ENCODE measurements at places on chromosomes 7 and 10.
A peak's percentile ranks its signal among the peaks of the same experiment; 100 is the strongest.

GRCh38 chr10:110425684-110426293 lies 71.9 kb upstream of the DUSP5 start:
- peak; percentile 82 for DNase-seq

DNA sequence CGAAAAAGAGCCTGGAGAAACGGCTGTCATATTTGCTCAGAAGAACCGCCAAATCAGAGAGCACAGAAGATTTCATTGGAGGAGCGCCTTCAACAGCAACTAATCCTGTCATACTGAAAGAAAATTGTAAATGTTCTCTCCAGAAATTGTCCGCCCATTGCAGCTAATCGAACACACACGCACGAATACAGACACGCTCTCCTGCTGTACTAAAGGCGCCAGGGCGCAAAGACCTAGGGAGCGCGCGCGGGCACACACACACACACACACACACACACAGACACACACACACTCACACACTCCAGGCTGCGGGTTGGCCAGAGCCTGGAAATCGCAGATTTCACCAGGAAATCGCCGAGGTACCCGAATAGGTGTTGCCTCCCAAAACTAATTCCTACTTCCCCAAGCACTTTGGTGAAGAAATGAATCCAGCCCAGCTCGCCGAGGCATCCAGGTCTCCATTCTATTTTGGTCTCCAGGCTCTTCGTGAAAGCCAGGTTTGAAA lies at the start of gene CHRM2:
Gene CHRM2, plus strand, starts transcription at position 157 of the 505 bp plus-strand sequence. CDS start 146,214 bp downstream, outside the sequence.
- DNase-seq: no peak

DNA sequence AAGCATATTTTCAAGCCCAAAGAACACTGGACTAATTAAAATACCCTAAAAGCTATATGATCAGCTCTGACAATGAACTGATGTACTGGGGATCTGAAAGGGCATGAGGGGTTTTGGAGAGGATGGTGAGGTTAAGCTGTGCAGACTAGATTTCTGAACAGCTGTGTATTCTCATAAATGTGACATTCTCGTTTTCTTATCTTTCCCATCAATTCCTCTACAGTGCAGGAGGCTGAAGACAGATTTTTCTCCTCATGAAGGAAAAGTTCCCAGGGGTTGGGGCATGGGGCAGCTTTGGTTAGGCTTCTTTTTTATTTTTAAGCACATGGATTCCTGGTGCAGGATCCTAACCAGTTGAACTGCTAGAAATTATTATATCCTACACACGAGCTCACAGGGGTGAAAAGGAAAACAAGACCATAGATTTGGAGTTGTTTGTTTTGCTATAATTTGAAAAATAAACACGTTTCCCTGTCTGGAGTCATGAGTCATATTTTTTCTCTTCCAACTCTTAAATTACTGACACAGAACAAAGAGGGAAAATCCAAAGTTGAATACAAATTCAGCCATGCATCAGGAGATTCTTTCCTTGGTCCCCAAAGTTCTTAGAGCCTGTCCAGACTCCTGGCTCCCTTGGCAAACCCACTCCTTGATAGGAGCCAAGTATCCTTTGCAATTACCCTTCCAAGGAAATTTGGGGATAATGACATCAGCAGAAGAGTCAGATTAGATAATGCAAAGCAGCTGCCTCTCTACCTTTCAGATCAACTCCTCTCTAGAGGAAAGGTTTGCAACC lies 147.7 kb upstream of the NPVF start:
- DNase-seq: no peak

DNA sequence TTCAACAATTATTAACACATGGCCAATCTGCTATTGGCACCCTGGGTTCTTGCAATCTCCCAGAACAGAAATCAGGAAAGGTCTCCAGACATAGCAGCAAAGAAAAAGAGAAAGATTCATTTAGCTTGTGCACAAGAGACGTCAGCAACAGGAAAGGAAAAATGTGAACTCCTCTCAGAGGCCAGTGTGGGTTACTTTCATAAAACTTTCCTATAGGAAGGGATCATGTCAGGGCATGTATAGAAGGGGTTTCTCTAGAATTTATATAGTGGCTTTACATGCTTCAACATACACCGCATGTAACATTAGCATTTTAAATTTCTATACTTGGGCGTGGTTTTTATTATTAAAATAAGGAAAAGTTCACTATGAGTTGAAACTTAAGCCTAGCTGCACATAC lies 725.1 kb downstream of the SORCS1 start:
- no peak for DNase-seq

GRCh38 chr10:103657061-103657591 lies 163.6 kb downstream of the NEURL1 start:
- DNase-seq: no peak

- no peak for DNase-seq
These were observed 95.2 kb downstream of the PHTF2 start for GRCh38 chr7:77893813-77894212.

GRCh38 chr7:112411186-112411795 lies 39.0 kb upstream of the IFRD1 start:
- no peak for DNase-seq

DNA sequence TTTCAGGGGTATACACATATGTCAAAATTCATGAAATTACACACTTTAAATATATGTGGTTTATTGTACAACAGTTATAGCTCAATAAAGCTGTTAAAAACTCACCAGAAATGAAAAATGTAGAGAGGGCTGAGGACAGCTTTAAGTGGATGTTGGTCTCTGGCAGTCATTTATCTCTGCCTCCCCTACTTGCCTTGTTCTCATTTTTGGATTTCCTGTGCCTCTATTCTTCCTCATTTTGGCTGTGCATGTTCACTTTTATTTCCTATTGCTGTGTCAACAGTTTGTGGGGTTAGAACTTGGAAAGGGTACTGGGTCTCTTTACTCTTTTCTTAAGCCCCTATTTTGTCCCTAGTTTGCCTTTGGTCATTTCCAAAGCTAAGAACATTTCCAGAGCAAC lies 18.6 kb upstream of the MEST start:
- no peak for DNase-seq

- no peak for DNase-seq
These were observed 467.9 kb upstream of the AUTS2 start for GRCh38 chr7:69130396-69130795.

Measured in activated CD4-positive, alpha-beta T cell treated with anti-CD3 and anti-CD28 coated beads, Interleukin-2, amount 10 ng/mL, durations not matched to agents 24 days and 14 days (primary cell).